ENCODE measurements at places on chromosomes 12 and 14.
A peak's percentile ranks its signal among the peaks of the same experiment; 100 is the strongest.

DNA sequence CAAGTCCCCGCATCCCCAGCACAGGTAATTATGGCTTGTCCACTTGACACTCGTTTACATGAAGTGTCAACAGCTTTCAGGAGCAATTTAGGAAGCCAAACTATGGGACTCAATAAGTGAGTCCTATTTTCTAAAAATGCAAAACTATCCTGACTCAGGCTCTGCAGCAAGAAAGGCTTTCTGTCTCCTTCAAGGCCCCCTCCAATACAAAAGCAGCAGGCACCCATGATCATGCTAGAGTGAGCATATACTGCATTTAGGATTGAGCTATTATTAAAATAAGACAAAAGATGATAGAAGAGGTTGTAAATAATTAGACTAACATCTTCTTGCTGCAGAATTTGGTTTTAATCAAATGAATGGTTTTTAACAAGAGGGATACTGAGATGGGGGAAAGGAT lies 3.2 kb downstream of the SIX6 start:
- DNase-seq: no peak

GRCh38 chr12:2198005-2198501 lies 145.3 kb downstream of the CACNA1C start:
- peak; percentile 83 for DNase-seq

- DNase-seq: peak; percentile 25
Observed at GRCh38 chr12:26196421-26196716, 996 bp downstream of the SSPN start.

- no peak for DNase-seq
Observed at GRCh38 chr14:57875296-57875695, 9.4 kb upstream of the SLC35F4 start.

DNA sequence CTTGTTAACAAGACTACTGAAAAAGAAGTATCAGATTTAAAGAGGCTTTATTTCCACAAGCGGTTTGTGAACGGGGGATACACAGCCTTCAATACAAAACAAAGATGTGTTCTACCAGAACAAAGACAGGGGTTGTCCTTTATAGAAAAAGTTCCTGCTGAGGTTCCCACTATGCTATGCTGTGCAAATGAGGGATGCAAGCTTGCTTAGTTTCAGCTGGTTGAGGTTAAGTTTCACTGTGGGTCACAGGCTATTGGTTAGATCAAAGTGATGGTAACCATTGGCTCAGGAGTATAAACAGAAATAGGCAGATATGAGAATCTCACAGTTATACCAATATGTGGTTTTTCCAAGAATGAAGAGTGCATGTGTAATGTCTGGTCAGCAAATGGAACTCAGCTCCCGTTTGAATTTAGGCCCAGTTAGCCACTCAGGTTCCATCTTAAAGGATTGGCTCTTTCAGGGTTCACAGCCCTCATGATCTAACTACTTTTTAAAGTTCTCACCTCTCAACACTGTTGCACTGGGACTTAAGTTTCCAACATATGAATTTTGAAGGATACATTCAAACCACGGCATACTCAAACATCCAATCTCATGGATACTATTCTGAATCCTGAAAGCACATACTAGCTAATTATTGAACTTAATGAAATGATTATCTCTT lies 215.4 kb upstream of the DCN start:
- DNase-seq: no peak

DNA sequence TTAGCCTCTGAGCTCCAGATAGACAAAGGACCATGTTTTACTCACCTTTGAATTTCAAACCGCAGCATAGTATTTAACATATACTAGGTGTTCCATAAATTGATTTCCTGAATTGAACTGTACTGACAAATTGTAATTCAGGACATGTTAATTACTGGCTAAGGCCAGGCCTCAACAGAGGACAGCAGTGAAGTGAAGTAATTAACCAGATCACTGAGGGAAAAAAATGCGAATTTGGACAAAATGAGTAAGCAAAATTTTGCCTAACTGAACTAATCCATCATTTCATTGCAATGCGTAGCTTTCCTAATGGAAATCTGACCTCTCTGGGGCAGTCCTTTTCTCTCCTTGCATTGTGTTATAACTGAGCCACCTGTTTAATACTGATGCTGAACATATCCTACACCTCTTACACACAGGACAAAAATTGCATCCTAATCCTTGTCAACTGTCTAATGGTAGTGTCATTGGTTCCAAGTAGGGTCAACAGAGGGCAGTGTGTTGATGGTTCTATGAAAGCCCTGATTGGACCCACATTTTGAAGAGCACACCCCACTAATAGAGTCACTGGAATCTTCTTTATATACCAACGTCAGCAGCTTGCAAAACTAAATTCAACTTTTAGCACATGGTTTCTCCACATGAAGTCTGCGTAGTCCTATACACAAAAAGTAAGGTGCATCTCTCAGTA lies 148.4 kb downstream of the SLC25A21 start:
- DNase-seq: no peak

DNA sequence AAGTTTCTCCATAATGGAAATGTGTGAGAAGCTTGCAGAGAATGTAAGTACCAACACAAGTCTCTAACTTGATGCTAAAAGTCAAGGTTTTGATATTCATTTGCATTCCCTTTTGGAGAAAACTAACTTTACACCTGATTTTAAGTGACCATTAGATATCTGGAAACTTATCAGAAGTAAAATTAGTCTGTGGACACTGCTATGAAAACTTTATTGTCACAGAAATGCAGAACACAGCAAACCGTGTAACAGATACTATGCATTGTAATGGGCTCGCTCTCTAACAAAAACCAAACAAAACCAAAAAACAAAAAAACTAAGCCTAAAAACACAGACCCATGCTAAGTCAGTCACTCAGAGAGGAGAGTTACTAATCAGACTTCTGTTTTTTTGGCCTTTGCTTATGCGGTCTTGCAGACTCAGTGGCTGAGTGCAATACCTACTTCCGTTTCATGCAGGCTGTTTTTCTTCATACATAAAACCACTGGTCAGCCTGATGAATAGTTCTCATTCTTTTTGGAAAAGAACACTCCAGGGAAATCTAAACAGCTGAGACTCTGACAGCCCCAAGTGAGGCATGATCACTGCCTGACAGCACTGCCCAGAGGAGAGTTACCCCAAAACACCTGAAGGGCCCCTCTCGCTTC lies 35.7 kb downstream of the NRDE2 start:
- no peak for DNase-seq

DNA sequence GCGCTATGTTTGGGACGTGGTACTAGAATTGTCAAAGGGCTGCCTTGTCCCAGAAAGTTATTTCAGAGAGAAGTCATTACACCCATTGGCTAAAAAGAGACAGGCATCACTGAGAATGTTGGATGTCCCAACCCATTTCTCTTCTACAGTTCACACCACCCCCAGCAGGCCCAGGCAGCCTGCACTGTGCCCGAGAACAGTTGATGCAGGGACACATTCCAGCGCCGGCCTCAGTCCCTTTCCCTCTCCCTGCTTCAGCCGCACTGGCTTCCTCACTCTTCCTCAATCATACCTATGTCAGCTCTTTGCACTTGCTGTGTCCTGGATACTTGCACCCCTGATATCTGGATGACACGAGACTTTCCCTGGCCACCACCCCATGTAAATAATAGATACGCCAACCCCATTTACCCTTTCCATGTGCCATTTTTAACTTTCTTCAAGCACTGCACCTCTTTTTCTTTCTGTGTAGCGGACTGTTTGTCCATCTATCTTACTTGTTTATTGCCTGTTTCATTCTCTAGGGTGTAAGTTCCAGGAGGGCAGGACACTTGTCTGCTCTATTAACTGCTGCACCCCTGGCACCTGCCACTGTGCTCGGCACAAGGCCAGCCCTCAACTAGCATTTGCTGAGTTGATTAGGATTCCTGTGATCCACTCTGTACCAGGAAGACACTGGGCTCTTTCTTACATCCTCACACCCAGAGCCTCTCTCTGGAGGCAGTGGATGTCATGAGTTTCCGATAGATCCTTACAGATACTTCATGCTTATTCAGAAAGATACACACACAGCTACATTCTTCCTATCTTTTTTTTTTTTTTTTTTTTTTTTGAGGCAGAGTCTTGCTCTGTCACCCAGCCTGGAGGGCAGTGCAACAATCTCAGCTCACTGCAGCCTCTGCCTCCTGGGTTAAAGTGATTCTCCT lies 76.6 kb upstream of the CEP83 start:
- DNase-seq: no peak

GRCh38 chr14:85479306-85479705 lies 50.6 kb upstream of the FLRT2 start:
- no peak for DNase-seq

- peak; percentile 54 for DNase-seq
Observed at GRCh38 chr12:32139064-32139421, 32.4 kb downstream of the BICD1 start.

DNA sequence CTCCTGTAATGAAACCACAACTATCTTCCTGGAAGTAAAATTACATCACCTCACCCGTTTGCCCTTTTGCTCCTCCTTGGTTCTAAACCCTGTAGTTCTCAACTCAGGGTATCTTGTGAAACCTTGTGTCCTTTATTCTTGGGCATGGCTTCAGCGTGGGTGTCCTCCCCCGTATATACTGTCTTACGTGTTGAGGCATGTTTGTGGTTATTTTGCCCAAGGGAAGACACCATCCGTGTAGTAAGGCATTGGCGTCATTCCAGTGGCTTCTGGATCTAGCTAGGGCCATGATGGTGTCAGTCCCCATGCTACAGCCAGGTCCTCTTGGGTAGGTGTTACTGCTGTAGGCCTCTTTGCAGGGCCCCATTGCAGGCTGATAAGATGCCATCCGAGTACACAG lies 115.4 kb downstream of the ZFP36L1 start:
- DNase-seq: peak; percentile 74

GRCh38 chr12:46214668-46215436 lies 54.0 kb downstream of the SLC38A1 start:
- peak; percentile 28 for DNase-seq

- no peak for DNase-seq
Observed at GRCh38 chr12:100643246-100643645, 69.8 kb downstream of the GAS2L3 start.

- no peak for DNase-seq
Observed at GRCh38 chr12:90745211-90745610, 209.8 kb downstream of the CCER1 start.

- peak; percentile 30 for DNase-seq
Observed at GRCh38 chr12:124191024-124191359, 103.9 kb upstream of the RFLNA start.

DNA sequence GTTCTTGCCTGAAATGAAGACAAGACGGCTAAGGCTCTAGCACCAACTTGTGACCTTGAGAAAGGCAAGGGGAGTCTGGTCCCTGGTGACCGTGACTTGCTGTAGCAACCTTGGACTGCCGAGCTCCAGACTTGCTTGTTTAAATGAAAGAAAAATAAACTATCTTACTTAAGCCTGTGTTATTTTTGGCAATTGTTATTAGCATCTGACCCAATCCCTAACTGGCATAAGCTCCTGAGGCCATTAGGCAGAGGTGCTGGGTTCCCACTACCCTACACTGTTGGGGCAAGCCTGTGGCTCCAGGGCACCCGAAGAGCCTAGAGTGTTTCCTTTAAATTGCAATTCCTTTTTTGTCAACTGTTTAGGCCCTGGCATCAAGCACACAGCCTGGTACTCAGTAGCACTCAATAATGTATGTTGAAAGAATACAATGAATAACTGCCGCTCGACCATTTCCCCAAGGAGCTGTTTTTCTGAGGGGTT lies 106.9 kb upstream of the HIF1A start:
- DNase-seq: peak; percentile 58

- DNase-seq: no peak
Observed at GRCh38 chr12:32885831-32886230, 10.7 kb downstream of the PKP2 start.

- DNase-seq: no peak
Observed at GRCh38 chr12:132235116-132235820, 91.0 kb downstream of the NOC4L start.

DNA sequence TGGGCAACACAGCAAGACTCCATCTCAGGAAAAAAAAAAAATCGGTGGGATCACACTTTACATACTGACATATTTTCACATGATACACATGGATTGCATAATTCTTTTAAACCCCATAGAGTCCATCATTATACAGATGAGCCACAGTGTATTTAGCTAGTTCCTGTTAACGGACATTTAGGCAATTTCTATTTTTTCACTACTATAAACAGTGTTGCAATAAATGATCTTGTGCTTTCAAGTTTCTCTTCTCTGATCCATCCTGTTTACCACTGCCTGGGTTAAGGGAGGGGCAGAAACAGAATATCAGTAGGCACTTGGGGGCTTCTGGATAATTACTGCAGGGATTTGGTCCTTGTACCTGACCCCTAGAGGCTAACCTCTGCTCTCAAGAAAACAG lies 43.4 kb upstream of the SPTLC2 start:
- no peak for DNase-seq

- DNase-seq: no peak
Observed at GRCh38 chr12:68622250-68622649, 11.6 kb downstream of the RAP1B start.

DNA sequence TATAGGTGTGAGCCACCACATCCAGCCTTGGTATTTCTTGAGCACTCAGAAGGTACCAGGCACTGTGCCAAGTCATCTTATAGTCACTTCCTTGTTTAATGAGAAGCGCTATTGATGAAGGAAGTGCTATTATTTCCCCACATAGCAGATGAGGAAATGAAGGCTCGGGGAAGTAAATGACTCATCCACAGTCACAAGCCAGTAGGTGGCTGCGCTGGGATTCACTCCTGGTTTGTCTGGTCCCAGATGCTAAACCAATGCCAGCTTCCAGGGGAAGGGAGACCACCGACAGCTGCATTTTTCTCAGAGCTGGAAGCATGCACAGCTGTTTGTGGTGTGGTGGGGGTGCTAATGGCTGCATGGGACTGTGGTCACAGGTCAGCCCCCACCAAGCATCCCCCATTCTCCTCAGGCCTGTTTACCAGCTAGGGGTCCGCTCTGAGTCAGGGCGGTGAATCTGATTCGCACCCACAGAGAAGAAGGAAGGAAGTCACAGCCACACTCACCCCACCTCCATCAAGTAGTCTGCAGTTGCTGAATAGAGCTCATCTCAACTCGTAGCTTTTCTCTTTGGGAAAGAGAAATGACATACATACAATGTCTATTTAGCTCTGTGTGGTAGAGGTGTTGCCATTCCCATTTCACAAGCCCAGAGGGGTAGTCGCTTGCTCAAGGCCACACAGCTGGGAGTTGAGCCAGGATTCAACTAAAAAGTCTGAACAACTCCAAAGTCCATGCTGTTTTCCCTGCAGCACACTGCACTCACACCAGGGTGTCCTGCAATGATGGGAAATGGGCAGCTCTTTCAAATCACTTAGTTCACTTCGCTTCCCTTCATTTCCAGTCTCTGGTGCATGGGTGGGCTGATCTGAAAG lies 6.3 kb upstream of the LTBP2 start:
- peak; percentile 88 for DNase-seq

DNA sequence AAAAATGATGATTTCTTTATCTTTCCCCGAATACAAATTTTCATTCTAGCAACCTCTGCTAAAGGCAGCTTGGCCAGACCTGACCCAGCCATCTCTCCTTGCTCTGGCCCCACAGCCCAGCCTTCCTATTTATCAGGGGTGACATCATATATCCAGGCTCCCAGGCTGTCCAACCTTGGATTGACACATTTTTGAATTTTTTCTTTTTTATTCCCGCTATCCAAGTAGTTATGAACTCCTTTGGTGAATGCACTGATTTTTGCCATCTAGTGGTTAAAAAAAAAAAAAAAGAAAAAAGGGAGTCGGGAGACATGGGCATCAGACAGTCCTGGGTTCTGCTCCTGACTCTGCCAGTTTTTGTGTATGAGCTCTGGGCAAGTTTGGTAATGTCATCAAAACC lies 120.5 kb downstream of the PTPN11 start:
- DNase-seq: peak; percentile 10

GRCh38 chr12:59934486-59934885 lies 338.7 kb downstream of the SLC16A7 start:
- DNase-seq: no peak

- DNase-seq: peak; percentile 63
Observed at GRCh38 chr12:102879144-102879763, 37.8 kb downstream of the PAH start.

Data from RPMI7951 (cell line).